AG10803 (cell line): ENCODE measurements at places on chromosomes 7 and 10.

GRCh38 chr10:95408148-95408960 is 117.6 kb upstream of the PDLIM1 start:
- DNase-seq: peak; percentile 29

- peak; percentile 80 for DNase-seq
Measured at GRCh38 chr7:25857376-25858067, 294.5 kb upstream of the NFE2L3 start.

GRCh38 chr7:42099470-42100155 is 137.4 kb downstream of the GLI3 start:
- DNase-seq: no peak

GRCh38 chr10:30383356-30383755 is 34.3 kb upstream of the MTPAP start:
- peak; percentile 34 for DNase-seq
